ENCODE measurements at places on chromosomes 5 and 9.

DNA sequence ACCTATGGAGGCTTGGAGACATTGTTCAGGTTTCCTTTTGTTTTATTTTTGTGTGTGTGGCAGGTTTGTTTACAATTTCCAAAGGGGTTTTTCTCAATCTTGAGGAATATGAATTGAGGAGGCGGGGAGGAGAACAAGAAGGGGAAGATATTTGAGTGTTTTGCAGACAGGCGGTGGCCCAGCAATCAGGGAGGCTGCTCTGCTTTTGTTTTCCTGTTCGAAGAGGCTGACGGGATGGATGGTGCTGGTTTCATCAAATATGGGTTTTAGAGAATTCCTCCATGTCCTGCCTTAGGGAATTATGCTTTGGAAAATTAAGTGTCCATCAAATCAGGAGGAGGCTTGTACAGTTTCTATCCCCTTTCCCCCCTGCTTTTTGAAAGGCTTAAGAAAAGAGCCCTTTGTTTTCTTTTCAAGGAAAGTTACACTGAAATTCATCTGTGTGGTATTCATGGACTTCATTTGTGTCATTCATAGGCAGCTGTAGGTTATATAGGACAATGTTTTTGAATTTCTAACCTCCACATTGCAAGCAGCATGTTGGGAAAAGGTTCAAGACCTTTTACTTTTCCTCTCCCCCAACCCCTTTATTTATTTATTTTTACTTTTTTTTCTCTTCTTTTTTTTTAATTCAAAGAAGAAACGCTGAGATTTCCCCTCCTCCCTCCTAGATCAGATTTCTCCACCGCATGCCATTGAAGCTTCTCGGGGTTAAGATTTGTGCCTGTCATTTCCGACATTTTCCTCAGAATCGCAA lies 107.4 kb downstream of the ZNF462 start:
- no peak for DNase-seq

GRCh38 chr5:124923131-124923530 lies 176.7 kb upstream of the ZNF608 start:
- no peak for DNase-seq

GRCh38 chr5:7676455-7676854 lies 174.5 kb downstream of the CFAP90 start:
- DNase-seq, result no peak

- DNase-seq, result no peak
Observed at GRCh38 chr5:36669015-36669651, 62.7 kb downstream of the SLC1A3 start.

DNA sequence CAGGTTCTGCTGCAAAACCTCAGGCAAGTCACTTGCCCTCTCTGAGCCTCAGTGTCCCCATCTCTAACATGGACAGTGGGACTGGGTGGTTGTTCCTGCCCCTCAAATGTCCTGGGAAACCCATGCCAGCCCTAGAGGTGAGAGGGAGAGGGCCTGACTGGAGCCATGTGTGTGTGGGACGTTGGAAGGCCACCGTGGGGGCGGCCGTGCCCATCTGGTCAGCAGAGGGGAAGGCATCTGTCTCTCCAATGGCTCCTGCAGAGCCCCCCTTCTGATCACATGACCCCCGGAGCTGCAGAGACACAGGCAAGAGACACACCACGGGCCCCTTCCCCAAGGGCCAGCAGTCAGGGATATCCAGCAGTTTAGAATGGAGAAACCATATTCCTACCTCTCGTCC lies 1.7 kb downstream of the DNM1 start:
- DNase-seq, result no peak

- no peak for DNase-seq
Observed at GRCh38 chr5:154816891-154817492, 33.4 kb downstream of the FAXDC2 start.

DNA sequence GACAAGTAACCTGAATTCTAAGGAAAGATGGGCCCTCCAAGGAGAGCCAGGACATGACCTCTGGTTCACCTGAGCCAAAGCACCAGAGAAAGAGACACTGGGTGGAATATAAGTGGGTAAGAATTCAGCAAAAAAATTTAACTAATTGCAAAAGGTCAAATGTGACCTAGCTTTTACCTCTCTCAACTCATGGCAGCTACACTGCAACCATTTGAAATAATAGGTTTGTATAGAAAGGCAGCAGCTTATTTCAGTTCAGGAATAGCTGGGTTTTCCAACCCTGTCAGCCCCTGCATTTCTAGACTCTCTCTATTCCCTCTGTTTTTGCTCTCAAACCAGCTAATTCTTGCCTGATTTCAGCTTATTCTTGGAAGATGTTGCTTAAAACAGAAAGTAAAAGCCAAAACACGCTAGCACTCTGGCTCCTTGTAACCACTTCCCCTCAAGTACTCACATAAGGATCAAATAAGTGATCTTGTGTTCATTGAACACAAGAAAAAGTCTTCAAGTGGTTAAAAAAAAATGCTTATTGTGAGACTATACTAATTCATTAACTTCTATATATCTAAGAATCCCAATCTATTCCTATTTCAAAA lies 101.1 kb upstream of the NR4A3 start:
- no peak for DNase-seq

- DNase-seq, result no peak
Observed at GRCh38 chr9:122397749-122398148, 26.9 kb downstream of the PTGS1 start.

GRCh38 chr5:108148715-108149139 lies 233.2 kb downstream of the FBXL17 start:
- no peak for DNase-seq

- DNase-seq, result no peak
Observed at GRCh38 chr5:15463231-15463980, 36.6 kb upstream of the FBXL7 start.

DNA sequence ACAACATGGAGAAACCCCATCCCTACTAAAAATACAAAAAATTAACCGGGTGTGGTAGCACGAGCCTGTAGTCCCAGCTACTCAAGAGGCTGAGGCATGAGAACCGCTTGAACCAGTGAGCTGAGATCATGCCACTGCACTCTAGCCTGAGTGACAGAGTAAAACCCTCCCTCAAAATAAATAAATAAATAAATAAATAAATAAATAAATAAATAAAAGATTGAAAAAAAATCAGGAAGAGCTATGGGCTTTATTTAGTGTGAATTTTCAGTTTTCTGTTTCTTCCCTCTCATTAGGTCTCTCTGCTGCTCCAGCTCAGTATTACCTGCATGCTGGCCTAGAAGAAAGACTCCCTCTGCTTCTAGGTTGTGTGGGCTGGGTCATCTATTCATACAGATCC lies 47.8 kb upstream of the TRMT10B start:
- DNase-seq, result no peak

GRCh38 chr5:138699482-138699881 lies 53.7 kb upstream of the CTNNA1 start:
- no peak for DNase-seq

DNA sequence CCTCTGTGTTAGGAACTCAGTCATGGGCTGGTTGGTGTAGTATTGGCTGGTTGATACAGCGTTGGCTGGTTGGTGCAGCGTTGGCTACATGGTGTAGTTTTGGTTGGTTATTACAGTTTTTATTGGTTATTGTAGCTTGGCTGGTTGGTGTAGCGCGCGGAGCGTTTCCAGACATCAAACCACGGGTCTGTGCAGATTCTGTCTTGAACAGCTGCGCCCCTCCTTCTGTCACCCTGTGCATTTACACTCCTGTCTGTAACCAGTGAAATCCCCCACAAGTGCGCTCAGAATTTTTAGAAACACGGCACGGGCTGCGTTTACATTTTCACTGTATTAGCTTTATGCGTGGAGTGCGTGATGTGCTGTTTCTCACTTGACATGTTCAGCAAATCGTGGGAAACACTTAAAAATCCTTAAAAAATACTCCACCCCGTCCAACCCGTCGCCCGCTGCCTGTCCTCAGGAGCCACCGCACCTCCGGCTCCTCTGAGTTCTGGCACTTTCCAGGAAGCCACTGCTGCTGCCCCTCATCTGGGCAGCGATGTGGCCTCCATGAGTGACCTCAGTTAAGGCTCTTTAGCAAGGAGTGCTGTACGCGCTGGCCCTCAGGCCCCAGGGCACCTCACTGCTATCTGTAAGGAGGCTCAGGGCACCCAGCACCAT lies 20.8 kb downstream of the NKD2 start:
- no peak for DNase-seq

DNA sequence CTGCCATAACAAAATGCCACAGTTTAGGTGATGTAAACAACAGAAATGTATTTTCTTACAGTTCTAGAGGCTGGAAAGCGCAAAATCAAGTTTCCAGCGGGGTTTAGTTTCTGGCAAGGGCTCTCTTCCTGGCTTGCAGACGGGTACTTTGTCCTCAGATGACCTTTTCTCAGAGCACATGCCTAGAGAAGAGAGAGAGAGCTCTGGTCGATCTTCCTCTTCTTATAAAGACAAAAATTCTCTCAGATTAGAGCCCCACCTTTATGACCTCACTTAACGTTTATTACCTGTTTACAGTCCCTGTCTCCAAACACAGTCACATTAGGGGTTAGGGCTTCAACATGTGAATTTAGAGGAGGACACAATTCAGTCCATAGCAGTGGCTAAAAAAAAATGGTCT lies 119.7 kb downstream of the CETN3 start:
- DNase-seq, result no peak

DNA sequence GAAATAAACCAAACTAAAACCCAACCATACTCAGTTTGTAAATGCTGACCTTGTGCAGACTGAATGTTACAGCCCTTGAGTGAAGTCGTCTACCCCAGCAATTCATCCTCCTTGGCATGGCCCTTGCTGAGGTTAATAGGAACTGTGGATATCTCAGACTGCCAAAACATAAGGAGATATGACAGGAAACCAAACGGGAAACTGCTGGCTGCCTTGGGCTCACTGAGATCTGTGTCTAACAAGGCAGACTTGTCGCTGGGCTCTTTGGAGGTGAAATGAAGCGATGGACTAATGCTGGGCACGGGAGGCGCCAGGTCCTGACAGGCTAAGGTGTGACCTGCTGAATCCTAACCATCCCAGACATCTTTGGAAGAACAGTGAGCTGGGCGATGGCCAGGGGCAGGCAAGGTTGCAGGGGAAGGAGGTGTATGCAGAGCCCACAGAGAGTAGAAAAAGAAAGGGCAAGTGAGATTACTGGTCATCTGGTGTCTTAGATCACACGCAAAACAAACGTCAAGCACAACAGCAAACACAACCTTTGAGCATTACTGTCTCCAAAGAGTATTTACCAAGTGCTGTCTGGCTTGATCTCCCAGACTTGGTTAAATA lies 44.6 kb upstream of the ALDH1A1 start:
- DNase-seq, result no peak

DNA sequence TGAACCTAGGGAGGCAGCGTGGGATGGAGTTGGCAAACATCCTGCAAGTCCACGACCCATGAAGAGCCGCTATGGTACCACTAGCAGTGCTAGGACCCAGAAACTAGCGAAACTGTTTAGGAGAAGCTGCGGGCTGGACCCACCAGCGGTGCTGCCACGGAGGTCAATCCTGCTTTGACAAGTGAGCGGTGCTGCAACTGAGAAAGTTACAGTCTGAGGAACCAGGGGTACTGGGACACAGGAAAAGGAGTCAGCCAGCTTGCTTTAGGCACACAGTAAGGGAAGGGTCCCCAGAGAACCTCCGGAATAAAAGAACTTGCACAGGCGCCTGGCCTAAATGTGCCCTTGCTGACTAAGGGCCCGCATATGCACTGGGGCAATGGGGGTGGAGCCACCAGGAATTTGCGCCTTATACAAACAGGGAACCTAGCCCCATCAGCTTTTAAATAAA lies 23.6 kb upstream of the ANXA2R start:
- DNase-seq, result no peak

DNA sequence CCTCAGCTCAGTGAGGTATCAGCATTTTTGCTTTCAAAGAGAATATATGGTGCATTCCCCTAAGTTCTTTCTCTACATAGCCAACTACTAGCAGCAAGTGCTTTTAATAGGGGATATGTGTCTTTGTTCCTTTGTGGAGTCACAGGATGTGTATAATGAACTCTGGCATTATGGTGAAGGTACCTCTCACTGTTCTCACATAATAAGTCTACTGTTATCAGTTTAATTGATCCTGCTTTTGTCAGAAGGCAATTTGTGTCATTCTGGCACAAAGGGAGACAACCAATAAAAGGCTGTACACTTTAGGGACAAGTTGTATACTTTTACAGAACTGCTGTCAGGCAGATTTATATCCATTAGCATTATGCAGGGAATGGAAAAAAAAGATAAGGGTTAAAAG lies 531.4 kb upstream of the RIOK2 start:
- DNase-seq, result no peak

- no peak for DNase-seq
Observed at GRCh38 chr9:86126998-86127972, 27.9 kb upstream of the GOLM1 start.

DNA sequence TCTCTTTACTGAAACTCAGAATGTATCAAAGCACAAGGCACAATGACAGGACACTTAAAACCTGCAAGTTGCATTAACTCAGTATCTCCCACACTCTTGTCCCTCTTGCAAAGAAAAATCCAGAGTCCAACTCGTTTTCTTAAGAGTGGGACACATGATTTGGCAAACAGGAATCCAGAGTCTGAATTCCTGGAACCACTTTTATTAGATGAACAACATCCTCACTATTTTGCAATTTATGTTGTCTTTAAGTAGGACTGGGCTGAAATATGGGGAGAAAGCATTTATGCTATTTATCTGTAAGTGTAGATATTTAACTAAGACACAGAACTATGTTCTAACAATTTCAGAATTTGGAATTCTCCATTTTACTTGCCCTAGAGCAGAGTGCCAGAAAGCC lies 69.1 kb downstream of the ABCA1 start:
- no peak for DNase-seq

DNA sequence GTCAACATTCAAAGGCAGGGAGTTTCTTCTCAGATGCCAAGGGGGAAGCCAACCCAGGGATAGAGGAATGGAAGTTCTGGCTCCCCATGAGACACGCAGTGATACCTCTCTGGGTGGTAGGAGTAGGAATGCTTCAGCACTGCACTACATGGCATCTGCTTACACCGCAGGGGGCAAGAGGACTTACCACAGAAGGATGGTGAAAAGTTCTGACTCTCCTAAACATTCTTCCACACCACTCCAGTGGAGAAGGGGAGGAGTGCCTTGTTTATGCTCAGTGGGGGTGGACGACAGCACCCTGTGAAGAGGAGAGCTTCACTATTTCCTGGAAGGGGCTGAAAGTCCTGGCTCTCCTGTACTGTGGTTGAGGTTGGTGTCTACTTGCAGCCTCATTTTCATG lies 1011.3 kb upstream of the WWC1 start:
- no peak for DNase-seq

- no peak for DNase-seq
Observed at GRCh38 chr5:96692441-96692840, 30.3 kb downstream of the CAST start.

Data from activated T-cell treated with anti-CD3 and anti-CD28 coated beads, Interleukin-2, amount 50 U/mL, for 1 hour (primary cell).